ENCODE measurements at places on chromosomes 12 and 14.

DNA sequence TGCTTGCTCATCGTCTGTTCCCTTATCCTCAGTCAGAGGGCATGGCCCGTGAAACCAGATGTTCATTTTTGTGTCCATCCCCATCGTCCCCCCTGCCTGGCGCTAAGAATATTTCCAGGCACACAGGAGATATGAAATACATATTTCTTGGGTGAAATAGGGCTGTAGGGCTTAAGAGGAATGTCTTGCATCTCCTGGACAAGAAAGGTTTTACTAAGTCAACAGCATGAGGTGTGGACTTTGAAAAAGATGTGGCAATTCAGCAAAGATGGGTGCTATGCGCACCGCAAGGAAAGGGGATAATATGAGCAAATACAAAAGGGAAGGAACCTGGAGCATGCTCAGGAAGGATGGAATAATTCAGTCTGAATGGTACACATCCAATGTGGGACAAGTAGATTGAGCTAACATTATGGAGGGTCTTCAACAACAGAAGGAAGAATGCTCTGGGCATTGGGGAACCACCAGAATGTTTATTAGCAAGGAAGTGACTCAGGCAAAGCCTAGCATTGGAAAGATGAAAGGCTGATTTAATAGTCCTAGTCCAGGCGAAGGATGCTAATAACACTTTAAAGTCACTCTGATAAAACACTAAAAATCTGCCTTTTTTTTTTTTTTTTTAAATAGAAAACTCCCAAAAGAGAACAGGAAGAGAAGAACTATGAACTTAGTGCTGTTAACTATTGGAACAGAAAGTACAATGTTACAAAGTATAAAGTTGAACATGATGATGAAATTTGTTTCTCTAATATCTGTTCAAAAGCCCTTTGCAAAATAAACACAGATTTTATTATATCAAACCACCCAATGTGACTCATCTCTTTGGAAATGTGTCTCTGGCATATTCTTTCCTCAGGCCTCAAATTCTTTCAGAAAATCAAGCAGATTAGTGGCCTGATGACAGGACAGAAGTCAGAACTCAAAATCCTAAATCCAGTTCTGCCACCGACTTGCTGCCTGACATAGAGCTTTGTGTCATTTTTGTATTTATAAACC is 449.5 kb downstream of the BCAT1 start:
- peak; percentile 3 for DNase-seq

GRCh38 chr12:25794571-25794970 is 163.9 kb upstream of the RASSF8 start:
- DNase-seq: no peak

GRCh38 chr12:90274407-90274806 is 565.8 kb upstream of the ATP2B1 start:
- DNase-seq: no peak

GRCh38 chr14:37797675-37798074 is 202.2 kb downstream of the TTC6 start:
- no peak for DNase-seq

GRCh38 chr14:61379639-61380184 is 58.3 kb downstream of the PRKCH start:
- DNase-seq: no peak

DNA sequence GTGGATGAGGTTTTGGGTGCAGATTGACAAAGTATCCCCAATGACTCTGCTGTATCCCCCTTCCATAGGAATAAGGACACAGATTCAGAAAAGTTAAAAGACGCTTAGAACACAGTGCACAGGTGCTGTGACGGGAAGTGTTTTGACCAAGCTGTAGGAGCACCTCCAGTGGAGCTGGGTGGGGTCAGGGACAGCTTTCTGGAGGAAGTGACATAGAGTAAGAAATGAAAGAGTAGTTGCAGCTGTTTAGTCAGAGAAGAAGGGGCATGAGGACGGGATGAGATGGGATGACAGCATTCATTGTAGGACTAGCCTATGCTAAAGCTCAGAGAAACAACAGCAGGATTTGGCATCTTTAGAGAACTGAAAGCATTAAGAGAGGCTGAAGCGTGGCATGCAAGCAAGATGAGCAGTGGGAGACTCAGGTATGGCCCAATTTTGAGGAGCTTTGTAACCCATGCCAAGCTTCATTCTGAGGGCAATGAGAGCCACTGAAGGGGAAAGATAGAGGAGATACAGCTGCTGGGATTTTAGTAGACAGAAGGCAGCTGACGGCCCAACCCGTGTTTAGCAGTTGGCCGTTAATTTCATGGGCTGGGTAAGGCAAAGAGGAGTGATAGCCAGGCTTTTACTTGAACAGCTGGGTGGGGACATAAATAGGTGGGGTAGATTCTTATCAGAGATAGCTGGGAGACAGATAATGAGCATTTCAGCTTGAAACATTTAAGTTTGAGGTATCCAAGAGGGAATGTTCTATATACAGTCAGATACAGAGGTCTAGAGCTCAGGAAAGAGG is 131.8 kb upstream of the KRAS start:
- no peak for DNase-seq

GRCh38 chr14:104166698-104167097 is 28.3 kb downstream of the KIF26A start:
- DNase-seq: no peak

All from GM04504 (cell line).